GM12865 (cell line): ENCODE measurements at places on chromosomes 2 and 18.

DNA sequence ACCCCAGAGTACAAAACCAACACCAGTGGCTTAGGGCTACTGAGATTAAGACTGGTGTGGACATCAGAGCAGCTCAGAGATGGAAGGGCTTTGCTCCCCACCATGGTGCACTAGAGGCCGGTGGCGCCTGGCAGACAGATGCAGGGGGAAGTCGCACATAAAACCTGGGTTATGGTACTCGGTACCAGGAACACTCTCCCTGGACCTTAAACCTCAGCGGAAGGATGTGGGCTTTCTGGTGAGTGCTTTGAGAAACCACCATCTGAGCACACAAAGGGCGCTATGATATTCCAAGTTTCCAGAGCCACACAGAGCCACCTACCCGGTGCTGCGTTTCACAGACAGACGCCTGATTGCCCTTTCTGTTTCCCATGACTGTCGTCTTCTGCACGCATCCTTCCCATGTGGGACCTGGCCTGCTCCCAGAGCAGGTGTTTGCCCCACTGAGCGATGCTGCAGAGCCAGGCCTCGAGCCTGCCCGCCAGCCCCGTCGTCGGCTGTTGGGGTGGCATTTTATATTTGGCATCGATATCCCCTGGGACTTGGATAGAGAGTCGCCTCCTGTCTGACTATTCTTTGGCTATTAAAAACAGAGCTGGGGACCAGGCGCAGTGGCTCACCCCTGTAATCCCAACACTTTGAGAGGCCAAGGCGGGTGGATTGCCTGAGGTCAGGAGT, 89.5 kb upstream of the ODC1 start:
- DNase-seq: no peak

DNA sequence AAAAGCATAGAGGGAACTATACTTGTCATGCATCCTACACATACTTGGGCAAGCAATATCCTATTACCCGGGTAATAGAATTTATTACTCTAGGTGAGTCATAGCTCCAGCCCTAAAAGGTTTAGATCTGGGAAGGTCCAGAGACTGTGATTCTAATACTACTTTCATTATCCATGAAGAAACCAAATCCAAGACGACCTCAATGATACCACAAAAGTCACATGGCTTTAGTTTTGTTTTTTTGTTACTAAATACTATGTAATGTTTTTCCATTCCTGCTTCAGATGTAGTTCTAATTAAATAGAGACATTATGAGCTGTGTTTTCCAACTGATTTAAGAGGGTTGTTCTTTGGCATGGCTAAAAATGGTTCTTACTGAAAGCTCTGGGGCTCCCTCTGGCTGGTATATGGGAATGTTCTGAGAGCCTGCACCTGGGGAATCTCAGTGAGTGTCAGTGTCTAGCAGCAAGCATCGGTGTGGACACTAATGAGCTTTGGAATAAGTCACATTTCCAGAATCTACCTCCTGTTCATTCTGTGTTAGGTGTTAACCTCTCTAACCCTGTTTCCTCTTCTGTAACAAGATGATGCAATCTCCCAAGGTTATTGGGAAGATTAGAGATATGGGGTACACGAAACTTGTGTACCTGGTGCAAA, 20.5 kb upstream of the IL1RL2 start:
- no peak for DNase-seq

GRCh38 chr2:141766225-141766624, 364.6 kb downstream of the LRP1B start:
- no peak for DNase-seq

DNA sequence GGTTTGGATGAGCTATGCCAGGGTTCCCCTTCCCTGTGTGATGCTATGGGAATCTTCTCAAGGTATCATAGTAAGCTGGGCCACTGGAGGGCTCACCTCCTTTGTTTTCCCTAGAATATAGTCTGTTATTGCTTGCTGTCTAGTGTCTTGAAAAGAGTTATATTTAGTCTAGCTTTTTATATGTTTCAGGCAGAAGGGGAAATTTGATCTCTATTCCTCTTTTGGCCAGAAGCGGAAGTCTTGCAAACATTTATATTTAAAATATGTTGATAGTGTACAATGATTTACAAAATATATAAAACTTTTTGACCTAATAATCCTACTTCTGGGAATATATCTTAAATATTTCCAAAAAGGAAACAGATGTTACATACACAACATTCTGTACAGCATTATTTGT, 260.7 kb downstream of the FHOD3 start:
- DNase-seq: no peak

GRCh38 chr2:9535177-9535576, 20.5 kb downstream of the ADAM17 start:
- peak; percentile 19 for DNase-seq

- no peak for DNase-seq
Observed at GRCh38 chr2:232901736-232902578, 31.9 kb downstream of the SNORC start.

DNA sequence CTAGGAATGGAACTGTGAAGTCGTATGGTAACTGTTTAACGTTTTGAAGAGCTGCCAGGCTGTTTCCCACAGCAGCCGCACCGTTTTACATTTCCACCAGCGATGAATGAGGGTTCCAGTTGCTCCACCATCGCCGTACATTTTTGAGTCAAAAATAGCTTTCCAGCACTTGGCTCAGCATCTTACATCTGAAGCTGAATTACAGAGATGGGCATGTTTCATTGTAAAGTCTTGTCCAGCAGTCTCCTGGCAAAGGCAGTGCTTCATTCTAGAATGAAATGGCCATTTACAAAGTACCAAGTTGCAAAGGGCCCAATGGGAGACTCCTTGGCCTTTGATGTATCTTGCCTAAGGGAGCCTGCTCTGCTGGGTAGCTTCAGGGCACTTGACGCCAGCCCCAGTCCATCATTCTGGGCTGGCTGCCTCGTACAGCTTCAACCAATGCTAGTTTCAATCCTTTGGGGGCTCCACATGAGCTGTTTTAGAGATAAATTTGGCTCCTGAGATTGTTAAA, 45.1 kb downstream of the ATIC start:
- DNase-seq: no peak
